H7 (cell line): ENCODE measurements at places on chromosomes 2 and 18. TPM values are rescaled to one million over a fixed set of nuclear protein-coding genes. Genes with fewer than 3 reads are reported as not detected.

Gene REG1B
- total RNA-seq: not detected in 2 replicates

GRCh38 chr2:22027345-22028005 is 903.7 kb downstream of the TDRD15 start:
- no peak for DNase-seq

DNA sequence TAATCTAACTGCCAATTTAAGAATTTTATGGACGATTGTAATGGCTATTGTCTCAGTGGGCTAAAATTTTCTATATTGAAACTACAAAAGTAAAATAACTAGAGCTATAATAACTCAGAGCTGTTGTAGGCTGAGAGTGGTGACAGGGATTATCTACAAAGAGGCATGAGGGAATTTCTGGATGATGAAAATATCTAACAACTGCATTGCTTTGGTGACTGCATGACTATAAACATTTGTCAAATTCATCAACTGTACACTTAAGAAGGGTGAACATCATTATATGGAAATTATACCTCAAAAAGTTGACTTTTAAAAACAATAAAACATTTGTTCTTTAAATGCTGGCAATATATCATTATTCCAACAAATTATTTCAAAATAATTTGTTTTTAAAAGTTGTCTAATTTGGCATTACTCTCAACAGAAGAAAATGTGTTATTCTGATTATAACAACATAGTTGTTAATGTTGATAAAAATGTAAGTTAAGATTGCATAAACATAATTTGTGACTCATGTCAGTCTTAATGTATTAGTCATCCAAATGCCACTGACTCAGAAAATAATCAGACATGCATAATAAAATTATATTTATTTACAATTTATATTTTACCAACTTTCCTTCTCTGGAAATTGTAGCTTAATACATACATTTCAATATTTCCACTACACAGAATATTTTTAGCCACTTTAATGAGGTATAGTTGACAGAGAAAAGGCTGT is 865.1 kb upstream of the VRK2 start:
- no peak for DNase-seq

Gene CXCR1
- not detected in 2 replicates for total RNA-seq

Gene MBP
- 4.5 and 8.6 TPM in 2 replicates for total RNA-seq

Gene INSIG2
- 4.6 and 7.3 TPM in 2 replicates for total RNA-seq

Gene PARD3B
- total RNA-seq: 1.4 and 2.3 TPM in 2 replicates

Gene RIT2
- total RNA-seq: 0.17 and 0.26 TPM in 2 replicates

DNA sequence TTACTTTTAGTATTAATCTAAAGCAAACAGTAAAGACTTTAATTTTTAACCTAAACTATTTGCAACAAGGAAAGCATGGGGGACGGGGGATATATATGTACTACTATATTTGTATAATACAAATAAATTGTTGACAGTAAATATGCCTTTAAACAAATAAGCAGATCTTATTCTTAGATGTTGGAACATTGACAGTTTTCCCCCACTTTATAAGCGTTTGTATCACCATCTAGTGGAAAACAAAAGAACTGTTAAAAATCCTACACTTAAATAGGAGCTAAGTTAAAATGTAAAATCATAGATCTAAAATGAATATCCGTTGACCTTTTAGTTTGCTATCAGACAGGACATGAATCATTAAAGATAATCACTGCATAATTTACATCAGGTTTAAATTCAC is 50.0 kb downstream of the RBBP8 start:
- peak; percentile 7 for DNase-seq

- no peak for DNase-seq
Observed at GRCh38 chr18:26424428-26425147, 123.8 kb downstream of the KCTD1 start.

- peak; percentile 16 for DNase-seq
Observed at GRCh38 chr18:45026162-45026561, 345.5 kb downstream of the SETBP1 start.

DNA sequence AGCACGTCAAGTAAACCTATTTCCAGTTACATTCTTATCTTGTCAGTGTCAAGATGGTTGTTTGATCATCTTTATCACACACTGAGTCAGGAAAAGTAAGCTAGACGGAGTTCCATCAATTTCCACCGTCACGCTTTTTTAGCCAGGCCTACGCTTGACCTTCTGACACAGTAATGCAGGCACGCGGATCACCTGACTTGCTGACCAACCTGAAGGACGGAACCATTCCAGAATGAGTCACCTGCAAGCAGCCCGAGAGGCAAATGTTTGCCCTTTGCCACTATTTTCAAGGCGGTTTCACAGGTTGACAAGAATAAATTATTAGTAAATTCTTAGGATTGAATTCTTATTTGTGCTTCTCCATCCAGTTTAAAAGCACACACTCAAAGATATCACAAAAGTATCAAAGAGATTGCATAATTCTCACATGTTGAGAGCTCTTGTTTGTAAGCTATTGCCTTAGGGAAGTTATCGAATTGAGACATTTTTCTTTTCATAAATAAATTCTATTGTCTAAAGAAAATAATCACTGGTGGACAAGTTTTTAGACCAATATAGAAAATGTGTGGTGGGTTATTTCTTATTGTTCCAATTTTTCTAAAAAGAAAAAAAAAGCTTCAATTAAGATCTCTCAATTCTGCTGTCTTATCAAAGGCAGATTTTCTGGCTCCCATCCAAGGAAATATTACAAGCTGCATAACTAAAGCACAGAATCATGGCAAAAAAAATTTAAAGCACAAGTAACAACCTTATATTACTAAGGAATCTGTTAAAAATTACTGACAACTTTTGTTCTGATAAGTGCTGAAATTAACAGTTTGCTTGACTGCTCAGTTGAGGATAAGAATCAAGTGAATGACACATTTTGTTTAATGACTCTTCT is 31.9 kb downstream of the UXS1 start:
- DNase-seq: no peak

DNA sequence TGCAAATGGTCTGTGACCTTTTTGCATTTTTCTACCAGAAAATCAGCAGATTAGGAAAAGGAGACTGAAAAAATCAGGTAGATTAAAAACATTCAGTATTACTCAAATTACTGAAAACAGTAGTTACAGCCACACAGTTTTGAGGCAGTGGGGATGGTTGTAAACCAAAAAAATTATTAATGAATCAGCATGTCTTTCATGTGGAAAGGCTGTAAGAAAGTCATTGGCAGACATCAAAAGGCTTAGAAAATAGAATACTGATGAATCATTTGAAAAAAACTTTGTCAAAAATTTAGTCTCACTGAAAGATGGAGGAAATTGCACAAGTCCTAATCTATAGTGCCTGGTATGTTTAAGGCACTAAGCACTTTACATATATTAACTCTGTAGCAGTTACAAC is 133.9 kb upstream of the GCFC2 start:
- no peak for DNase-seq

GRCh38 chr2:24720310-24720709 is 72.9 kb downstream of the PTRHD1 start:
- no peak for DNase-seq

GRCh38 chr2:123179526-123179925 is 845.6 kb upstream of the CNTNAP5 start:
- DNase-seq: no peak

- no peak for DNase-seq
Observed at GRCh38 chr18:53165770-53166169, 825.8 kb downstream of the DCC start.

DNA sequence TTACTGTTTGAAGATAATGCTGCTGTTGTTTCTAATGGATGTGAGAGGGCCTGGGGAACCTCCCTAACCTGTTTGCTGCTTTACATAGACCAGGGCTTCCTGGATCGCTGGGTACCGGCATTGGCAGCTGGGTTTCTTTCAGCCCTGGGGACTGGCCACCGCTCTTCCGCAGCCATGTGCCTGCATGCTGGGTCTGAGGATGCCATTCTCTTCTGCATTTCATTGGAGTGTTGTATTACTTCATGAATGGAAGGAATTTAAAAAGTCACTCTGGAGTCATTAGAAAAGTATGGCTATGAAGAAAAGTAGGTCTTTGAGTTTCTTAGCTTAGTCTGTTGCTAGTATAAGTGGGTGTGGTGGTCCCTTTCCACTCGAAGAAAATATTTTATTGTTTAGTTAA is 107.3 kb upstream of the MGAT5 start:
- peak; percentile 59 for DNase-seq
